ENCODE measurements at places on chromosomes 3 and 15.

DNA sequence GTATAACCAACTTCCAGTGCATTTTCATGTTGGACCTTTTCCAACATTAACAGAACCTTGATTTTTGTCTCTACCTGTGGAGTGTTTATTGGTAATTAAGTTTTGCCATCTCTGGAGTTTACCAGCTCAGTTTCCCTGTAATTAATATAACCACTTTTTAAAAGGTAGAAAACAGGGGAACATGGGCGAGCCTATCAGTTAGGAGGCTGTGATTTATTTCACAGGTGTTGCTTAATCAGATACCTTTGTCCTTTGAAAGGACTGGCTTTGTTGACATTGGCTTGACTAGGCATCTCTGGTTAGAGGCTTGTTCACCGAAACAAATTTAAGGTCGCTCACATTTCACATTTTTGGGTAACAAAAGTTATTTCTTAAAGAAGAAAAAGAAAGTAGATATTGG lies 622 bp downstream of the NAALADL2 start:
- no peak for DNase-seq

GRCh38 chr15:48965972-48966371 lies 2.3 kb upstream of the SHC4 start:
- no peak for DNase-seq

GRCh38 chr15:26572602-26573350 lies 200.1 kb downstream of the GABRB3 start:
- no peak for DNase-seq

- no peak for DNase-seq
Measured at GRCh38 chr3:197027896-197028727, 1.5 kb downstream of the MELTF start.

GRCh38 chr3:80696280-80696679 lies 928.5 kb upstream of the ROBO1 start:
- DNase-seq = no peak

DNA sequence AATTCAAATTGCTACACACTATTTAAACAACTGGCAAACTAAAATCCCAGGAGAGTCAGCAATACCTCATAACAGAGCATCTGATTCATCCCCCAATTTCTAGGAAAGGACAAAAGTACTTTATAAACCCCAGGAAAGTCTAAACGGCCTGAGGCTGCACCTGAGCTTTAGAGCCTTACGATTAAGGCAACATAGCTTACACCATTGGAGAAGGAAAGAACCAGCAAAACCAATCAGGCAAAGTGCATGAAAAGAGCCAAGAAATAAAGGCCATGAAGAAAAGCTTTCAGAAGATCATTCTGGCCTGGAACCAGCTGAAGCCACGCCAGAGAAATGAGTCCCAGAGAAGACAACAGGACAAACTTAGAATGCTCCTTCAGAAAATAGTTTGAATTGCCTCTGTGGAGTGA lies 48.1 kb downstream of the PTPN9 start:
- DNase-seq = no peak

DNA sequence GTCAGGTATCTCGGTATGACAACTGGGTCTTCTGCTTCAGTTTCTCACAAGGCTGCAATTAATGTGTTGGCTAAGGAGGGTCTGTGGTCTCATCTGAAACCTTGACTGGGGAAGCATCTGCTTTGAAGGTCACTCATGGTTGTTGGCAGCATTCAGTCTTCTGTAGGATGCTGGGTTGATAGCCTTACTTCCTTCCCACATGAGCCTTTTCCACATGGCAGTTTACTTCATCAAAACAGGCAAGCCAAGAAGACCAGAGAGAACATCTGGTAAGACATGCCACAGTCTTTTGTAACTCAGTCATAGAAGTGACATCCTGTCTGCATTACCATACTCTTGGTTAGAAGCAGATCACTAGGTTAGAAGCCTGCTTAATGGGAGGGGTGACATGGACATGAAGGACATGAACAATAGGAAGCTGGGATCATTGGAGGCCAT lies 49.5 kb downstream of the CMC1 start:
- DNase-seq = peak; percentile 4

DNA sequence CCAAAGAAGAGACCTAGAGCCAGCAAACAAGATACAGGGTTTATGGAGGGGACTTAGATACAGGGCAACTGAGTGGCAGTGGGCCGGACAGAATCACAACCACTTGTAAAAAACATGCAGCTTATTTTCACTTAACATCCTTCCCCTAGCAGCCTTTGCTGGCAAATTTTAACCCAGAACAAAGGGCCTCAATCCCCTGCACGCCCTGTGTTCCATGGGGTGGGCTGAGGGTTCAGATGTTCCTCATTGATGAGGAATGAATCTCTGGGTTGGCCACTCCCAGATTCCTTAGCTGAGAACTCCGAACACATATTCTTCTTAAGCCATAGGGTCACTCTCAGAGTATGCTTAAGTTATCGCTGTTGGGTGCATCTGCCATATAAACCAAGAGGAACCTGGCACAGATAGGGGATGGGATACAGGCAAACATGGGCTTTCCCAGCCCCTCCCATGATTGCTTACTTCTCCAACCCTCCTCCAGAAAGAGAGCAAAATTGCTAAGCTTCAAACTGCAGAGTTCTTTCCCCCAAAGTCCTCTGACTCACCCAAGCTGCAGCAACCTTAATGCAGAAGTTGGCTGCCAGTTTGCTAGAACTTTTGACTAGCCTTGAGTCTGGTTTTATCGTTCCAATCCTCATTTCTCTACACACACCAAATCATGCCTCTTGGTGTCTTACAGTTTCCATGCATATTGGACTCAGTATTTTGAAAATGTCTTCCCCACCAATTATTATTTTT lies 146.9 kb downstream of the CD47 start:
- DNase-seq = no peak

DNA sequence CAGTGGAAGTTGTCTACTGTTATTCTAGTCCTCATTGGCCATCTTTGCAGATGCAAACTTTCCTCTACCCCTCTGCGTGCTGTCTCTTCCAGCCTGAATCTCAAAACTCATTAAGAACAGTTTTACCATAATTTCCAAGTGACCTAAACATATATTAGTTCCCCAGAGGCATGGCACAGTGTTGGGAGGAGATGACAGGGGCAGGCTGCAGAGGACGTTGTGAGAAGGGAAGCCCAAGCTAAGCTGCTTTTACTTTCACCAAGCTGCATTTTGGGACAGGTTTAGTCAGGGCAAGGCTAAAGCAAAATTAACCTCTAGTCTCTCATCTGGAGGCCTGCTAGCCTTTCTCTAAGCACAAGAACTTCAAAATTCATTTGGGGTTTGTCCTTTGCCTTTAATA lies 318.6 kb upstream of the SATB1 start:
- no peak for DNase-seq

DNA sequence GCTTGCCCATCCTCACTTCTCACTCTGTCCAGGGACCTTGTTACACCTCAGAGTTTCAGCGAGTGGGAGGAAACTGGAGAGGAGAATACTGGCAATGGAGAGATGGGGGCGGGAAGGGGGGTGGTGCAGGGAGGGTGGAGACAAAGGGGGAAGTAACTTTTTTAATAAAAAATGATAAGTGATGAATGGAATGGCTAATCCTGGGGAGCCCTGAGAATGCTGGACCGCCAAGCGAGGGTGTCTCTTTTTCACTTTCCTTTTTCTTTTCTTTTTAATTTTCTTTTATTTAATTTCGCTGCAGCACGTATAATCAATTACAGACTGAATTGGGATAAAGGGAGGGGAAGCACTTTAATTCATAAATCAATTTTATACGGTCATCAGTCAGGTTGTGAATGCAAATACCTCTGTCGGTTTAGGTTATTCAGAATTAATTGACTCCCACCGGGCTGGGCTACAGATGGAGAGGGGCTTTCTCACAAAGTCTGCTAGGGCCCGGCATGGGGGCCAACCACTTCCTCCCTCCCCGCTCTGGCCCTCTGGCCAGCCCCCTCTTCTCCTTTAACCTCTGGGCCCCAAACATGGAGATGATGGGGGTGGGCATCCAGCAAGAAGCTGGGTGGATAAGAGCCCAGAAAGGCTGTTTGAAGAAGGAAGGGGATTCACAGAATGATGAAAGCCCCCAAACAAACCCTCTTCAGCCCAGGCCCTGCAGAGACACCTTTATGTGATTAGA lies 106.8 kb upstream of the BOC start:
- DNase-seq = no peak

DNA sequence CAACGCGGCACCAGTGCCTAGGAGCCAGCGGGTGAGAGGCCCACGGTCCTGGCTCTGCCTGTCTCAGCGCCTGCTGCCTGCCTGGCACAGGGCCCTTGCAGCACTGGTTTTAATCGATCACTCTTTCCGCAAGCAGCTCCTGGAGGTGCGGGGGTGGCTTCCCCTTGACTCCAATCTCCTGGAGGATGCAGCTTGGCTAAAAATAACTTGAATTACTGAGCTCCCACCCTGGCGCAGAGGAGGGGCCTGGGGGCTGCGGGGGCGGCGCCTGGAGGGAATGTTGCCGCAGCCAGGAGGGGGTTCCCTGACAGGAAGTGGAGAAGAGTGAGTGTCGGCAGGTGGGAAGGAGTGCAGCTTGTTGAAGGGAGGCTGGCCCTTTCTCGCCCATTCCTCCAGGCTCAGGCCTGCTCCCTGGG lies 9.9 kb upstream of the RPL29 start:
- no peak for DNase-seq

GRCh38 chr3:5347486-5347885 lies 160.0 kb downstream of the EDEM1 start:
- no peak for DNase-seq

DNA sequence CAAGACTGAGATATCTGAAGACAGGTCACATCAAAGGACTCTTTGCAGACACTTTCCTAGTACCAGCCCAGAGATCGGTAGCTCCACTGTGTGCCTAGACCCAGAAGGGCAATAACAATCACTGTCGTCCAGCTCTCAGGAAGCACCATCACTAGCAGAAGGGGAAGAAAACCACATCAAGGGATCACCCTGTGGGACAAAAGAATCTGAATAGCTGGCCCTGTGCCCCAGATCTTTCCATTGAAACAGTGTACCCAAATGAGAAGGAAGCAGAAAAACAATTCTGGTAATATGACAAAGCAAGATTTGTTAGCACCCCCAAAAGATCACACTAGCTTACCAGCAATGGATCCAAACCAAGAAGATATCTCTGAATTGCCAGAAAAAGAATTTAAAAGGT lies 404.4 kb upstream of the NECTIN3 start:
- no peak for DNase-seq

DNA sequence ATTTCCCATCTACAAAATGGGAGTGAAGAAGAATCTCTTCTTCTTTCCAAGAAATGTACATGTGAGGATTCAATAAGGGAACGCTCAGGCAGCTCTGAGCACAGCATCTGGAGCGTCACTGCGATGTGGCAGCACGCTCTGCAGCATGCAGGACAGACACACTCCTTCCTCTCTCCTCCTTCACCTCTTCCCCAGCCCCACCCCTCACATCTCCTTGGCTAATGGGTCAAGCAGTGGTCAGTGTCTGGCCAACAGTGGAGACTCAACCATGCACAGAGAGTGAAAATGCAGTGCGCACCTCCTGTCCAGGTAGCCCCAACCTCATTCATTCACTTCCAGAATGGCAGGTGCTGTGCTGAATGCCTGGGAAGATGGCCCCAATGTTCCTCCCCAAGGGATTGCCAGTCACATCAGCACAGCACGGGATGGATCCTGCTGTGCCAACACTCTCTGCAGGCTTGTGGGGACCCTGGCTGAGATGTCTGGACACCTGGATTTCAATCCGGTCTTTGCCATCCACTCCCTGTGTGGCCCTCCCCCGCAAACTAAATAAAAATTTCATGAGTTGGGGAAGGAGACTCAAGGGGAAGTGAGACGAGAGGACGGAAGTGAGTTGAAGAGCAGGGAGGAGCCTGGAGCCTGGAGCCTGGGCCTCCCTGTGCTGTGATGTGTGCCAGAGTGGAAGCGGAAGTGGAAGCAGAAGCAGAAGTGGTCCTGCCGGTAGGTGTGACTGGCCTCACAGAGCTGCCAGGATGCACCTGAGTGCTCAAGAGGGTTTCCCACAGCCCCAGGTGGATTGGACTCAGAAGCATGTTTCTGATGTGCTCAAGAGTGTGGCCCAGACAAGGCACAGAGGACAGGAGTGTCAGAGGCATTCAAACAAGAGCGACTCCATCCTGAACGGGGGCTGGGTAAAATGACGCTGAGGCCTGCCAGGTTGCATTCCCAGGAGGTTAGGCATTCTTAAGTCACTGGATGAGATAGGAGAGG lies 163.9 kb downstream of the SMAD6 start:
- peak; percentile 22 for DNase-seq

DNA sequence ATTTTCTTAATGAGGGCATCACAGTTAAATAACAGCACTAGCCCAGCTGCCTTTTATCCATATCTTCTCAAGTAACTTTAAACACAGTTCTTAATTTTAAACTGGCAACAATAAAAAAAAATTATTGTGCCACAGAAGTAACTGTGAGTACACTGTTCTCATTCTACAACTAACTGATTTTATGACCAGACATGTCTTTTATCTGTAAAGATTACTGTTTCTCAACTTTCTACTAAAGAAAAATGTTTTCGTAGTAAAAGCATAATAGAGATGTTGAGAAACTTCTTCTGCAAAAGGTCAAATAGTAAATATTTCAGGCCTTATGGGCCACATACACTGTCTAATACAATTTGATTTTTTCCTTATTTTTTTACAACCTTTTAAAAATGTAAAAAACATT lies 32.0 kb downstream of the PLOD2 start:
- no peak for DNase-seq

DNA sequence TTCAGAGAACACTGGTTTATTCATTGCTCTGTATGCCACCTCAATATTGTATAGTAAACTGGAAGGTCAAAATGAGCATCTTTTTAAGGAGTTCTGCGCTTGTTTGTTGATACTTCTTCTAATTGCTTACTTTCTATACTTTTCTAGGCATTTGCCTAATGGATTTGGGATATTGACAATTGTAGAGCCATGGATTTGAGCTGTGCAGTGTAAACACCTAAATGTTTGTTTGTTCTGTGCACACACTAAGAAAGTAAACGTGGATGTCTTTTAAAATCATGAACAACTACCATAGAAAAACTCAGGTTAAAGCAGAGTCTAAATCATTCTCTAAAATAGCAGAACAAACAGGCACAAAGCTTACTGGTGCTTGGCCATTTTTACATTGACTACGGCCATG lies 436.6 kb upstream of the GBE1 start:
- no peak for DNase-seq

GRCh38 chr15:68303560-68304436 lies 26.3 kb downstream of the FEM1B start:
- DNase-seq = no peak

DNA sequence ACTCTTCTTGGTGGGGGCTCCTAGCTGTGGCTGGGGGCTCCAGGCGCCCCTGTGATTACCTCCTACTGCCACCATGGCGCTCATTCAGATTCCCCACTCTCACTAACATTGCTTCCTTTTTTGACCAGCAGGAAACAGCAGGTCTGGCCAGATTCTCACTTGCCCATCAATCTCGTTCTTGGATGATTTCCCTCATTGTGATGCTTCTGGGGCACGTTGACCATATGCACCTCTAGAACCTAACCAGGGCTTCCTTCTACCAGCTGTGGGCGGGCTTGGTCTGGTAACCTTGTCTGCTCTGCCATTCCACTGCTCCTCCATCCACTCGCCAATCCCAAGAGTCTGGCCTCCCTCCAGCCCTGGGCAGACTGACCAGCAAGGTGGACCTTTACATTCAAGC lies 35.9 kb upstream of the PTPN23 start:
- no peak for DNase-seq

Data from CD4-positive, alpha-beta T cell treated with Interleukin-21 for 1 hour (primary cell).